ENCODE measurements at places on chromosomes 13 and 19.
A peak's percentile ranks its signal among the peaks of the same experiment; 100 is the strongest.

GRCh38 chr19:46404055-46404752 is 9.2 kb downstream of the CCDC8 start:
- H3K27me3 ChIP-seq, result no peaks in the 10 kb centered on the region
- H3K27ac ChIP-seq, result no peak overlapping the region
- H3K4me3 ChIP-seq, result peak overlapping the region; percentile 5
- no peak for DNase-seq

GRCh38 chr13:48532256-48532505 is 699 bp downstream of the RCBTB2 start:
- H3K27ac ChIP-seq, result no peak overlapping the region
- H3K27me3 ChIP-seq, result no peaks in the 10 kb centered on the region
- H3K36me3 ChIP-seq, result no peaks in the 10 kb centered on the region
- no peak for DNase-seq
- H3K4me3 ChIP-seq, result peak overlapping the region; percentile 37

GRCh38 chr19:44810234-44811121 is 1.6 kb downstream of the BCAM start:
- H3K4me1 ChIP-seq, result peaks cover 7% of the 10 kb centered on the region
- no peak overlapping the region for H3K27ac ChIP-seq
- H3K36me3 ChIP-seq, result peaks cover 17% of the 10 kb centered on the region
- DNase-seq, result no peak

- H3K36me3 ChIP-seq, result no peaks in the 10 kb centered on the region
- H3K4me3 ChIP-seq, result no peak overlapping the region
- H3K4me1 ChIP-seq, result no peaks in the 10 kb centered on the region
- H3K27me3 ChIP-seq, result no peaks in the 10 kb centered on the region
Observed at GRCh38 chr13:54742984-54743383, 1714.4 kb downstream of the OLFM4 start.

DNA sequence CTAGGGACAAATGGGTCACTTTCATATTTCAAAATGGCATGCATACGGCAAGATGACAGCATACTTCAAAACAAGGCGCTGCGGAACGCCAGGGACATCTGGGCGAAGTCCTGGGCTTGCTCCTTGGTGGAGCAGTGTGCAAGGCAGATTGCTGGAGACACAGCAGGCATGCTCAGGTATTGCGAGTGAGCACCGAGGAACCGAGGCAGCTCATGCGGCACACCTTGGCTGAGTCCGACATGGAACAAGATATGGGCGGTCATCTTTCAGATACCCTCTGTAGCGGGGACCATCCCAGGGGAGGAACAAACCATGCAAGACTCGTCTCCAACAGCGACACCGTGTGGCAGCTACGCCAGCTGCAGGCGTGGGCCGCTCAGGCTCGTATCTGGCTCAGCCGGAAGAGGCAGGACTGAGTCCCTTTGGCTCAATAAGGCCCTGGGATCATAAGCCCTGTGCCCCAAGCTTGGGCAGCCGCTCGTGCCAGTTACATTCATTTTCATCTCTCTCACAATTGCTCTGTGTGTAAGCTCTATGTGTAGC is 112.4 kb downstream of the NUFIP1 start:
- no peaks in the 10 kb centered on the region for H3K27me3 ChIP-seq
- H3K36me3 ChIP-seq, result no peaks in the 10 kb centered on the region
- H3K27ac ChIP-seq, result no peak overlapping the region
- no peaks in the 10 kb centered on the region for H3K4me1 ChIP-seq
- no peak overlapping the region for H3K4me3 ChIP-seq
- DNase-seq, result peak; percentile 68

DNA sequence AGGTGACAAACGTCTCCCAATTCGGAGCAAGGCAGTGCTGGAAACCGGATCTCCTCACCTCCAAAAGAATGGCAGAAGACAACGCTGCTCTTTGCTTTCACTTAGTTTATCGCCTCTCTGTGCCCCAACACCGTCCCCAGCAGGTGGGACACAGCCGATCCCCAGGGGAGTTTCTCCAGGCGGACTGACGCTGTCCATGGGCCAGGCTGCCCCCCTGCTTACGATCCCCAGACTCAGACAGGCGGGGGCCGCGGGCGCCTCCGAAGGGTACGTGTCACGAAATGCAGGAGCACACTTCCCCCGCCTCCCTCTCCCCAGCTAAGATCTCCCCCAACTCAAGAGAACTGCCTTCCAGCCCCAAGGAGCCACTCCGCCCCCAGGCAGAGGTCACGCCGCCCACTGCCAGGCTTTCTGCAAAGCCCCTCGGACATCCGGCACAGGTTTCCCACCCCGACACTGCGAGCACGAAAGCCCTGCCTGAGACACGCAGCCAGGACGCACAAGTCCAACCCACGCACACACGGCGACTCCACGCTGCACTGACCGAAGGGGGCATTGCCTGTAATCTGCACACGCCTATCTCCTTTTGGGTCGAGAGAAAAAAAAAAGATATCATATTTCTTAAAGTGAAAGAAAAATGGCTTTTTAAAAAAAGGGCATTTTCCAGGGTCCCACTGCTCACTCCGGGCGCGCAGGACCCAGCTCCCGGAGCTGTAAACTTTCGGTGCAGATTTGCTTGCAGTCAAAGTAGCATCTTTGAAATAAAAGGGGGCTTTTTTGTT is 2.0 kb downstream of the SPRY2 start:
- H3K27me3 ChIP-seq, result no peaks in the 10 kb centered on the region
- 0 out of 2 replicates have a peak, but pooled peaks cover 1% of the 10 kb centered on the region for H3K4me1 ChIP-seq
- H3K27ac ChIP-seq, result no peak overlapping the region
- H3K4me3 ChIP-seq, result peak overlapping the region; percentile 85
- no peak for DNase-seq
- H3K36me3 ChIP-seq, result peaks cover 8% of the 10 kb centered on the region

DNA sequence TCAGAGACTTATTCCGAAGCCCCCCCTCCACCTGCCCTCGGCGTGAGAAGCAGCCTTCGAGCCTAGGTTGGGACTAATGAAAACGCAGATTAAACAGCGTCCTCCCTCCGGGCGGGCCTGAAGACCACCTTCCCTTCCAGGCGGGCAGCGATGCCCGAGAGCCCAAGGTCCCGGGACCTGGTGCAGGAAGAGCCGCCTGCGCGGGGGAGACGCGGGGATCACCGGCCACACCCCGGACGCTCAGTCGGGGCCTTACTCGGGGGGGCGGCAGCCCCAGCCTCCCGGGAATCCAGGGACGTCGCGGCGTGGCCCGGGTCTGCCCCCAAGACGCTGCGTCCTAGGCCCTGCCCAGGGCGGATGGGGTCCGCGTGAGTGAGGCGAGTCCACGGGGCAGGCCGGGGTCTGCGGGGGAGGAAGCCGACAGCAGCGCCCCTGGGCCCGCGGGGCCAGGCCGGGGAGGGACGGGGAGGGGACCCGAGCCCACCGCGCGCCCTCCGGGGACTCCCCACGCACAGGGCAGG is 33.3 kb upstream of the SPACA7 start:
- H3K36me3 ChIP-seq, result no peaks in the 10 kb centered on the region
- H3K27me3 ChIP-seq, result peaks cover 2% of the 10 kb centered on the region
- no peak overlapping the region for H3K4me3 ChIP-seq
- H3K27ac ChIP-seq, result no peak overlapping the region
- peaks cover 5% of the 10 kb centered on the region for H3K4me1 ChIP-seq

- H3K27ac ChIP-seq, result no peak overlapping the region
- no peaks in the 10 kb centered on the region for H3K36me3 ChIP-seq
- H3K4me1 ChIP-seq, result peaks cover 5% of the 10 kb centered on the region
- H3K27me3 ChIP-seq, result peaks cover 4% of the 10 kb centered on the region
- H3K4me3 ChIP-seq, result no peak overlapping the region
Observed at GRCh38 chr13:98144801-98145350, 2.0 kb downstream of the FARP1 start.

- no peak for DNase-seq
- H3K36me3 ChIP-seq, result no peaks in the 10 kb centered on the region
- no peak overlapping the region for H3K4me3 ChIP-seq
- H3K27me3 ChIP-seq, result no peaks in the 10 kb centered on the region
- H3K4me1 ChIP-seq, result peaks cover 1% of the 10 kb centered on the region
- H3K27ac ChIP-seq, result no peak overlapping the region
Observed at GRCh38 chr13:37277007-37277406, 171.5 kb upstream of the CSNK1A1L start.

DNA sequence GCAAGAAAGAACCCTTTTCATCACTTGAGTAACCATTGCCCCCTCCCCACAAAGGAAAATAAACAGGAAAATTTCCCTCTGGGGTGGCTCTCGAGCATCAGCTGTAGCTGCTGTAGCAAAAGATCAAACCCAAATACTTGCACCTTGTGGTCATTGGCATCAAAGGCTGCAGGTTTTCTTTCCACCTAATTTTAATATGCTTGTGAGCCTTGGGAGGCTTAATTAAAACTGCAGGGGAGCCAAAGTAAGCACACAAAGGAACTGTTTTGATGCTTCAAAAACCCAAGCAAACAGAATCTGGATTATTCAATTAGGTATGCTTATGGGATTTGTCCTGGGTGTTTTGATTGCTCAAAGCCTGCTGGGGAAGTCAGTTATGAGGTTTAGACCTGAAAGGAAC is 119.5 kb downstream of the SHISA2 start:
- no peaks in the 10 kb centered on the region for H3K4me1 ChIP-seq
- H3K27me3 ChIP-seq, result no peaks in the 10 kb centered on the region
- no peak overlapping the region for H3K27ac ChIP-seq
- no peak for DNase-seq
- H3K4me3 ChIP-seq, result no peak overlapping the region
- H3K36me3 ChIP-seq, result no peaks in the 10 kb centered on the region

DNA sequence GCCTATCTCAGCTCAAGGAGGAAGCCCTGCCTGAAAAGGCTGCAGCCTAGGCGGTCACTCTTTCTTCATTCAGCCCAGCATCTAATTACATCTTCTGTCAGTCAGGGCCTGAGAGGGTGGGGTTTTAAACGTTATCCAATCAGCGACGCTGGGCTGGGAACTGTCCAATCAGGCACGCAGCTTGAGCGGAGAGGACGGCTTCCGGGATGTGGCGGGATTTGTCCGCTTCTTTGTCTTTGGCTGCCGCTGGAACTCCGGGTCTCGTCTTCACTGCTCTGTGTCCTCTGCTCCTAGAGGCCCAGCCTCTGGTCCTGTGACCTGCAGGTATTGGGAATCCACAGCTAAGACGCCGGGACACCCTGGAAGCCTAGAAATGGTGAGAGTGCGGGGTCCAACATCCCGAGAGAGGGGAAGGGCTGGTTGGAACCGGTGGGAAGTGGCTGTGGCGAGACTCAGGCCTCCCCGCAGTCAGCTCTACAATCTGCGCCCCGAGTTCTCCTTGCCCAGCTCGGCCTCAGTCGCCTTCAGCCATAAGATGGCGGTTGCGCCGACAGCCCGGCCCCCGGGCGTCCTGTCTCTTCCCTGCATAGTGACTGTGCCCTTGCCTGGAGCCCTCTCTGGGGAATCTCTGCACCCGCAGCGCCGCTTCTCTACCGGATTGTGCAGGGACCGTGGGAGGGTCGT is at the start of gene ZNF738:
Gene ZNF738 (plus strand): TSS at position 233 of the 684 bp plus-strand sequence. CDS start 141 bp downstream, at position 374.
- DNase-seq, result peak; percentile 93
- H3K4me3 ChIP-seq, result peak within 1 kb of the TSS; percentile 60
- peaks cover 5% of the 10 kb centered on the region for H3K36me3 ChIP-seq

GRCh38 chr13:52136763-52137162 is 7.9 kb upstream of the NEK5 start:
- DNase-seq, result no peak
- no peaks in the 10 kb centered on the region for H3K27me3 ChIP-seq
- H3K27ac ChIP-seq, result no peak overlapping the region
- no peak overlapping the region for H3K4me3 ChIP-seq

DNA sequence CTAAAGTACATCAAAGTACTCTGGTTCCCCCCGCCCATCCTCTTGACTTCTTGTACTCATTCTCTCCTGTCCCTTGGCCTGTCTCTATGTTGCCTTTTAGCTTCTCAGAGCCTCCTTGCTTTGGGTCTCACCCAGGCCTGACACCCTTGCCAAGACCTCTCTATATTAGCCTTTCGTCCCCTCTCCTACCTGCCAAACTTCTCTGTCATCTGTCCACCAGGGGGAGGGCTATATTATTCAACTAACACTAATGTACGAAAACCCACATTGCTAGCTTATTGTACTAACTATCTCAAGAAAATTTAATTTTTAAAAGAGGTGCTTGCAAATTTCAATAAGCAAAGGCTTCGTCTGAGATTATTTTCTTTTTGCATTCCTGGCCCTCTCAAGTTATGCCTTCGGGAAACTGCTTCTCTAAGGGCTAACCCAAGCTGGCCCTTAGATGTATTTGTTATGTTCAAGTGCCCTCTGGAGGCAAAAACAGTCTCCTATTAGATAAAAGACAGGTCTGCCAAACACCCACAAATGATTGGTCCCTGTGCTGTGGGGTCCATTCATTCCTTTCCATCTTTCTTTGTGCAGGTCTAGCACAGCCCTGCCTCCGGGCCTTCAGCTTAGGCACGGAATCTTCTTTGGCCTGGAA is 6.3 kb upstream of the MRPS31 start:
- no peak overlapping the region for H3K27ac ChIP-seq
- DNase-seq, result no peak
- no peaks in the 10 kb centered on the region for H3K36me3 ChIP-seq
- no peak overlapping the region for H3K4me3 ChIP-seq

DNA sequence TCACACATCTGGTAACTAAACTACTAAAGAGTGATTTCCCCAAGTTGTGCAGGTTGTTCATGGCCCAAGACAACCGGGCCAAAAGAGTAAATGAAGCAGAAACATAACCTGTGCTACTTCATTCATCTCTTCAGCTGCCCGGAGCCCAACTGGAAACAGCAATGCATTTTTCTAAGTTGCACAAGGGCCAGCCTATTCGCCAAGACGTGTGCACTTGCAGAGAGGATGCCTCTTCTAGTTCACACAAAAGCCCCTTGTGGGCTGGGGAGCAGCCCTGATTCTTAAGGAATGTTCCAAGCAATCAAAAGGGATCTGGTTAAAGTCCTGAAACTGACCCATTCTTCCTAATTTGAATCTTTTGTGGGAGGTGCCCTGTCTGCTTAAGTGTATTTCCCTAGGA is 275.8 kb downstream of the SHISA2 start:
- H3K27ac ChIP-seq, result no peak overlapping the region
- no peak overlapping the region for H3K4me3 ChIP-seq
- 0 out of 2 replicates have a peak, but pooled peaks cover 2% of the 10 kb centered on the region for H3K4me1 ChIP-seq

DNA sequence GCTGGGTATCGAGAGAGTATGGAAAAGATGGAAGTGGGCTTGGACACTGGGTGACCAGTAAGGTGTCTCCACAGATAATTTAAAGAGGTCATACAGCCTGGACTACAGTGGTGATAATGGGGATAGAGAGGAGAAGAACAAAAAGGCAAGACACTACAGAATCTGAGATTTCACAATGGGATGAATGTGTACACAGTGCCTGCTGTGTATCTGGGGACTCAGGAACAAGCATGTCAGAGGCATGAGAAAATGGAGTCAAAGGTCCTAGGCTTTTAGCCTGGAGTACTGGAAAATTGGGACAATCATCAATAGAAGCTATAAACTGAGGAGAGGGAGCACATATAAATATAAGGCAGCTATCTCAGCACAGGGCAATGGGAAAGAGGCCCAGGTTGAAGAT is 69.4 kb downstream of the TSC22D1 start:
- H3K27me3 ChIP-seq, result no peaks in the 10 kb centered on the region
- DNase-seq, result no peak
- no peak overlapping the region for H3K4me3 ChIP-seq

DNA sequence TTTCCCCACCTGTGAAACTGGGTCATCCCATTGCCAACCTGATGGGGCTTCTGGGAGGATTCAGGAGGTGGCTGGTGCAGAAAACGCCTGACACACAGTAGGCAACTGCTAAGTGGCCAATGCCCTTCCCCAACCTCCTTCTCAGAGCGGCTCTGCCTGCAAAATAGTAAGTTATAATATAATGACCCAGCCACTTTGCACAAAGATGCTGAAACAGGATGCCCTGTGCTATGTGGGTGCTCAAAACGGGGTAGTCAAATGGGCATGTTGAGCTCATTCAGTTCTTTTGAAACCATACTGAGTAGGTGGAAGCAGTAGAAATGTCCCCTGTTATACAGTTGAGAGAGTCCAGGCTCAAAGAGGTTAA is 507 bp downstream of the MARCHF2 start:
- H3K27ac ChIP-seq, result no peak overlapping the region
- peak overlapping the region; percentile 76 for H3K4me3 ChIP-seq
- H3K4me1 ChIP-seq, result no peaks in the 10 kb centered on the region
- no peaks in the 10 kb centered on the region for H3K27me3 ChIP-seq
- H3K36me3 ChIP-seq, result no peaks in the 10 kb centered on the region
- DNase-seq, result no peak
